GM18507 (cell line): ENCODE measurements at places on chromosomes 1 and 21.

DNA sequence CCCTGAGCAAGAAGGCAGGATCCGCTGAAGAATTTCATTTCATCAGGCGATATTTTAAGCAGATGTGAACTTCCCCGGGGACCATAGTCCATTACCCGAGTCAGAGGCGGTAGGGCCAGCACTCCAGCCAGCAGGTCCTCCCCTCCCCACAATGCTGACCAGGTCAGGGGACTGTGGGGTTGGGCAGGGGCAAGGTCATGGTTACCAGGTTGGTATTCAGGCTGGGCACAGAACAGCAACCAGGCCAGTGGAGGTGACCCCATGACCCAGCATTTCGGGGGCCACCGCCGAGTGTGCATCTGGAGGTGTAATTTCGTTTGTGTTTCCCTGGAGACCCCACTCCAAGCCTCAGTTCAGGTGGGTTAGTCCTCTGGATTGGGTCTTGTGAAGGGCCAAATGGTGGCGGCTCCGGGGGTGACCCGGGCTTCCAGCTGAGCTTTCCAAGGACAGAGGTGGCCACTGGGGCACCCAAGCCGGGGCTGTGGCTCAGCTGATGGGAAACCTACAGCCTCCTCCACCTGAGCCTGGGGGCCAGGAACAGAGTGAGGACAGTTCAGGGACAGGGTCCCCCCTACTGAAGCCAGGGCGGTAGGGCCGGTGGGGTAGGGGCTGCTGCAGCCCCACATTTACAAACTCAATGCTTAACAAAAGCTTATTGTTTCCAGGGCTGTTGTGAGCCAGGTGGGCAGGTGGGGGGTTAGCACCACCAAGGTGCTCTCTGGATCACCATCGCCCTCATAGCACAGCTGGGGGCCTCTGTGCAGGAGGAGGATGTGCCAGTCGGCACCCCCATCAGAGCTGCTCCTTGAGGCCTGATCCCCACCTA, 2.8 kb downstream of the PRDM16 start:
- no peak for DNase-seq

DNA sequence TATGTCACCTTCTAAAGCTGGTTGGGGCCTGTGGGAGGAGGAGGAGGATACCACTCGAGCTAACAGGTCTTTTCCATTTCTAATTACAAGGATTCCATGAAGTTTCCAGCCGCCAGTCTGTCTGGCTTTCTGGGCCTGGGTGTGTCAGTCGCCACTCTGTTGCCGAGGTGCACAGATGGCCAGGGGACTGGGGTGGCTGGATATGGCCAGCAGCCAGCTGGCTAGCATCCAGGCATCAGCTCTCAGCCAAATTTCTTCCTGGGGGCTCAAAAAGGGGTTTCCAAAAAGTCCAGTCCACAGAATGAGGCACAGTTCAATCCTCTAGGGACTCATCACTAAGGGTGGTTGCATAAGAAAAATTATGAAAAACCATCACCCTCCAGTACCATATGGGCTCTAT, 32.4 kb downstream of the ITPKB start:
- DNase-seq, result no peak

GRCh38 chr1:59699227-59699847, 115.4 kb upstream of the HOOK1 start:
- peak; percentile 14 for DNase-seq

- DNase-seq, result no peak
Measured at GRCh38 chr1:236689713-236690569, 3.6 kb downstream of the ACTN2 start.

GRCh38 chr1:192008281-192008825, 149.9 kb upstream of the RGS18 start:
- no peak for DNase-seq

DNA sequence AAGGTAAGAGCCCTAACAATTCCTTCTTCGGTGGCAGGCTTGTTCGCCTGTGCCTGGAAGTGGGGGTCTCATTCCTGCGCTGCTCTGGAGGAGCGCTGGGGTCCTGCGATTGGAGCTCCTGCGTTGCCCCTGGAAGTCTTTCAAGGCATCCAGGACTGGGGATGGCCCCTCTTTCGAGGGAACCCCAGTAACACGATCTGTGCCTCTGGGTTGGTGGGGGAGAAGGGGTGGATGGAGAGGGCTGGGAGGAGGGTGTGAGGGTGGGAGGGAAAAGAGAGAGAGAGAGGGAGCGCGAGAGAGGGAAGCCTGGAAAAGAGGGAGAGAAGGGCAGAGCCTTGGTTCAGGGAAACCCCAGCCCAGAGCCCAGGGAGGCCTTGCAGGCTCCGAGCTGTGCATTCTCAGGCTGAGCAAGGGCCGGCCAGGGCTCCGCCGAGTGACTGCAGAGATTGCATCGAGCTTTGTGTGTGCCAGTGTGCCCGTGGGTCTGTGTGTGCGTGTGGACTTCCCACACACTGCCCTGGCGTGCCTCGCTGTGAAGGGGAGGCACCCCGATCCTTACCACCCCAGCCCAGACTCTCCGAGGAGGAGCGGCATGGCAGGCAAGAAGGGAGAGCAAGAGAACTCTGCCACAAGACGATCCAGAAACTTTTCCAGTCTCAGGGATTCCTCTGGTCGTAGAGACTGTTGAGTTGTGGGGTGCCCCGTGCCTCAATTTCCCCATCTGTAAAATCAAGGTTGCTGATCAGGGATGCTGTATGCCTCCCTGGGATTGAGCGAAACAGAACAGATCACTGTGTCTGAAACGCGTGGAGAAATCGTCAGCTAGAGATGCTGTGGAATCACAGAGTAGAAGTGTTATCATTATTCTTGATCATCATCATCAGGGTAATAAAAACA, 619 bp downstream of the BCL9 start:
- DNase-seq, result no peak

- no peak for DNase-seq
Measured at GRCh38 chr1:8003438-8004112, 22.5 kb downstream of the ERRFI1 start.
